ENCODE measurements at places on chromosomes 11 and 22. TPM values are rescaled to one million over a fixed set of nuclear protein-coding genes. Genes with fewer than 3 reads are reported as not detected.

The SYCE3 gene
- total RNA-seq = not detected

The NTM gene
- 16.1 TPM for total RNA-seq

The TMEM179B gene
- total RNA-seq = 19.2 TPM

The DEPDC7 gene
- total RNA-seq = 3.5 TPM

The CYB5R3 gene
- 56.8 TPM for total RNA-seq

The GNB1L gene
- total RNA-seq = 3.0 TPM

The NELL1 gene
- total RNA-seq = not detected

The MUC5AC gene
- total RNA-seq = not detected

The SIPA1 gene
- 14.0 TPM for total RNA-seq

Data from smooth muscle cell of the coronary artery (primary cell).